ENCODE measurements at places on chromosomes 4 and X. TPM values are rescaled to one million over a fixed set of nuclear protein-coding genes. Genes with fewer than 3 reads are reported as not detected.

GRCh38 chr4:92789741-92790140 lies 486.0 kb downstream of the GRID2 start:
- no peak for DNase-seq

DNA sequence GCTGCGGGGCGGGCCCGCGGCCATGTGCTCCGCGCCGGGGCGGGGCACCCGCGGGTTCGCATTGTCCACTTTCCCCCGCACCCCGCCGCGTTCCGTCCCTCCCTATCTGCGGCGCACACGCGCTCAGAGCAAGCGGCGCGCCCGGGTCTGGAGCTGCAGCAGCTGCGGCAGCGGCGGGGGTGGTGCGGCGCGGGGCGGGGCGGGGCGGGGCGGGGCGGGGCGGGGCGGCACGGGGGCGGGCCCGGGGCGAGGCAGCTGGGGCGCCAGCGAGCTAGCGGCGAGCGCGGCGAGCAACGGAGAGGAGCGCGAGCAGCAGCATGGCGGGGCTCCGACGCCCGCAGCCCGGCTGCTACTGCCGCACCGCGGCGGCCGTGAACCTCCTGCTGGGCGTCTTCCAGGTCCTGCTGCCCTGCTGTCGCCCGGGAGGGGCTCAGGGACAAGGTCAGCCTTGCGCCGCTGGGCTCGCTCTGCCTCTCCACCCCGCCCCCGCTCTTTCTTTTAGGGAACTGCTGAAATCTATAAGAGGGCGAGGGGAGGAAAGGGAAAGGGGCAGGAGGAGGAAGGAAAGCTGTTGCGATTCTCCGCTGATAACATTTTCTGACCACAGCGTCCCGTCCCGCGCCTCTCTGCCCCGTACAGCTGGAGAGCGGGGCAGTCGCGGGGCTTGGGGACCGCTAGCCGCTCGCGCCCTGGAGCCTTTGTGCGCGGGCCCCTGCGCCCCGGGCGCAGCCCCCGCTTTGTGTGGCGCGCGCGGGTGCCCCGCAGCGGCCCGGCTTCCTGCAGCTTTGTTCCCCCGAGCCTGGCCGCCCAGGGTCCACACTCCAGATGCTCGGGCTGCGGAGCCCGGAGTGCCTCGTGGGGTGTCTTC lies at the start of gene TMEM131L:
Gene TMEM131L, plus strand, starts transcription at position 280 of the 868 bp plus-strand sequence. Its CDS starts 38 bp downstream, at position 318.
- DNase-seq = peak; percentile 73

GRCh38 chr4:119623025-119623424 lies 5.6 kb downstream of the PDE5A start:
- no peak for DNase-seq

- peak; percentile 20 for DNase-seq
Measured at GRCh38 chr4:84451546-84451945, 47.5 kb downstream of the NKX6-1 start.

GRCh38 chr4:1958276-1959103 lies 50.3 kb downstream of the NELFA start:
- DNase-seq = no peak

DNA sequence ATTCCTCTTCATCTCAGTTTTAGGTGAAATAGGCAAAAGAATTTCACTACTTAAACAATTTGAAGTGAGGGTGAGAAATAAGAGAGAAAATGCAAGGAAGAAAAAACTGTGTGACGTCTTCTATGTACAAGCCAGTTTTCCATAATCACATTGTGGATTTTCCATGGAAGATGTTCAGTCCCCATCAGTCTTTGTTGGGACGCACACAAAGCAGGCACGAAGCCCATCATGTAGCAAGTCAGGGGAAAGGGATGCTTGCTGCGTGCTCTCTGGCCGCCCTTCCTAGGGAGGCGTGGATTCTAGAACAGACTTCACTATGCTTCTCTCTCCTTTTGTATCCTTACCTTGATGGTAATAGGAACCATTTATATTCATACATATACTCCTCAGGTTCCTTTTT lies 54.7 kb downstream of the RBPJ start:
- DNase-seq = no peak

DNA sequence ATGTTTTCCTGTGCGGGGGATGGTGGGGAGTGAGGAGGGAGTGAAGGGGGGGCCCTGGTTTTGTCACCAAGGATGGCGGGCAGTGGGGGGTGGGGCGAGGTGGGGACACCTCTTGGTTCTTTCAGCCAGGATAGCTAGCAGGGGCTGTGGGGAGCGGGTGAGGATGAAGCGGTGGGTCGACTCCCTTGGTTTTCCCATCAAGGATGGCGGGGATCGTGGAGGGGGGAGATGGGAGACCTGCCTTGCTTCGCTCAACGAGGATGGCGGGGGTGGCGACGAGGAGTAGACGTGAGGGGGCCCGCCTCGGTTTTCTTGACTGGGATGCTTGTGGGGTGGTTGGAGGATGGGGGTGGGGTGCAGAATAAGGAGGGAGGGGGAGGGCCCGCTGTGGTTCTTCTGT lies 643 bp downstream of the FHL1 start:
- no peak for DNase-seq

- no peak for DNase-seq
Measured at GRCh38 chrX:150696866-150697265, 3.7 kb downstream of the MTMR1 start.

DNA sequence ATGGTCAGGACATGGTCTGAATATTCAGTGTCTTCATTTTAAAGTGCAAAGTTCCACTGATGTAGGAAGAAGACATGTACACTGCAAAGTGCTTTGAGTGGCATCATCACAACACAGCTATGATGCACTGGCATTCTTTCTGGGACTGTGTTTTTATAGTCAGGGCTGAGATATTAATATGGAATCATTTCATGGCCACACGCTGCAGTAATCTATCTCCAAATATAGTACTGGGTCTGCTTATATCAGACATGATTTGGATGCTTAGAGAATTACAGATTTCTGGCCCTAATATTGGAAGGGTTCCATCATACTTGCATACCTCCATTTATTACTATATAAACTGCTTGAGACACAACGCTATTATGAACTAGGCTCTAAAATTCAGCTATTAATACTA lies 1170.9 kb downstream of the NLGN4X start:
- no peak for DNase-seq

DNA sequence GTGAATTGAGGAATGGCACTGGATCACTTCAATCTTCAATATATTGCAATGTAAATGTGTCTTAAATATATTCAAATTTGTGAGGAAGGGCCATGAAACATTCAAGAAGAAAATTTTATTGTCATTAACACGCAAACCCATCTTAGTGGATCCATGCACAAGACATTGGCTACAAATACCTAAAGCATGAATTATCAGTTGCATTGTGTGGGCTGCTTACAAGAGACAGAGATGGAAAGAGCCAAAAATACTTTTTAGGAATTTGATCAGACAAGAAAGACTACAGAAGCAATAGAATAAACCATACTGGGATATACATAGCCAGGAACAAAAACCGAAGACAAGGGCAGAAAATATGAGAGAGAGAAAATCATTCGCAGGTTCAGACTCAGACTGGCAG lies 616.2 kb upstream of the GRIA3 start:
- no peak for DNase-seq

GRCh38 chr4:3307060-3307459 lies 14.2 kb downstream of the RGS12 start:
- no peak for DNase-seq

SPON2 gene
- total RNA-seq = 1.2 TPM

IL3RA gene
- total RNA-seq = not detected

SPANXC gene
- total RNA-seq = not detected
